ENCODE measurements at places on chromosomes 5 and 9. TPM values are rescaled to one million over a fixed set of nuclear protein-coding genes. Genes with fewer than 3 reads are reported as not detected.
A peak's percentile ranks its signal among the peaks of the same experiment; 100 is the strongest.

DNA sequence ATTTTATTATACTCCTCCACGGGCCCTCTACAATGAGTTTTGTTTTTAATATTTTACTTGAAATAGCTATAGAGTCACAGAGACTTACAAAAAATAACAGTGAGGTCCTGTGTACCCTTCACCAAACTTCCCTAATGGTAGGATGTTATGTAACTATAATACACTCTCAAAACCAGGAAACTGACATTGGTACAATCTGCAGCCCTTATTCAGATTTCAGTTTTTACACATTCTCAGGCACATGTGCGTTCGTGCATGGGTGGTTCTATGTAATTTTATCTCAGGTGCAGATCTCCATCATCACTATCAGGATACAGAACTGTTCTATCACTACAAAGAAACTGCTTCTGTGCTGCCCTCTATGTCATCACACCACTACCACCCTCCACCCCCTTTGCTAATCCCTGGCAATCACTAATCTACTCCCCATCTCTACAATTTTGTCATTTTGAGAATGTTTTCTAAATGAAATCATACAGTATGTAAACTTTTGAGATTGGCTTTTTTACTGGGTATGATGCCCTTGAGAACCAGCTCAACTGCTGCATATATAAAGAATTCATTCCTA, 16.4 kb downstream of the RAB14 start:
- H3K36me3 ChIP-seq, result peaks cover 67% of the 10 kb centered on the region
- no peak for DNase-seq
- H3K4me3 ChIP-seq, result no peak overlapping the region
- H3K27ac ChIP-seq, result no peak overlapping the region
- H3K27me3 ChIP-seq, result no peaks in the 10 kb centered on the region

DNA sequence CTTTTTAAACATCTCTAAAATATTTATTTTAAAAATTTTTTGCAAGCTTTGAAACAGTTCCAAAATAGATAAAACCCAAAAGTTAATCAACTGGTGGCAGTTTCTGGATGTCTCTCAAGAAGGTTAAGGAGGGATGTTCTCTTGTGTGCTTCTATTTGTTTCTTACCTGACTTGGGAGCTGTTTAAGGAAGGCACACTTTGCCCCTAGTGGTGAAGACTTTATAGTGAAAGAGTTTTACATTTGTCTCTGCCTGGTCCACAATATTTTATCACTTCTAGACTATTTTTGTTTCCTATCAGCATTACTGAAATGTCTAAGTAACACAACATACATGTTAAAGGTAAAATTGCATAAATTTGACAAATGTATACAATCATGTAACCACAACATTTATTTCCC, 552.8 kb downstream of the SEMA5A start:
- DNase-seq, result no peak
- H3K36me3 ChIP-seq, result no peaks in the 10 kb centered on the region
- H3K4me1 ChIP-seq, result no peaks in the 10 kb centered on the region
- H3K27ac ChIP-seq, result no peak overlapping the region
- no peak overlapping the region for H3K4me3 ChIP-seq

DNA sequence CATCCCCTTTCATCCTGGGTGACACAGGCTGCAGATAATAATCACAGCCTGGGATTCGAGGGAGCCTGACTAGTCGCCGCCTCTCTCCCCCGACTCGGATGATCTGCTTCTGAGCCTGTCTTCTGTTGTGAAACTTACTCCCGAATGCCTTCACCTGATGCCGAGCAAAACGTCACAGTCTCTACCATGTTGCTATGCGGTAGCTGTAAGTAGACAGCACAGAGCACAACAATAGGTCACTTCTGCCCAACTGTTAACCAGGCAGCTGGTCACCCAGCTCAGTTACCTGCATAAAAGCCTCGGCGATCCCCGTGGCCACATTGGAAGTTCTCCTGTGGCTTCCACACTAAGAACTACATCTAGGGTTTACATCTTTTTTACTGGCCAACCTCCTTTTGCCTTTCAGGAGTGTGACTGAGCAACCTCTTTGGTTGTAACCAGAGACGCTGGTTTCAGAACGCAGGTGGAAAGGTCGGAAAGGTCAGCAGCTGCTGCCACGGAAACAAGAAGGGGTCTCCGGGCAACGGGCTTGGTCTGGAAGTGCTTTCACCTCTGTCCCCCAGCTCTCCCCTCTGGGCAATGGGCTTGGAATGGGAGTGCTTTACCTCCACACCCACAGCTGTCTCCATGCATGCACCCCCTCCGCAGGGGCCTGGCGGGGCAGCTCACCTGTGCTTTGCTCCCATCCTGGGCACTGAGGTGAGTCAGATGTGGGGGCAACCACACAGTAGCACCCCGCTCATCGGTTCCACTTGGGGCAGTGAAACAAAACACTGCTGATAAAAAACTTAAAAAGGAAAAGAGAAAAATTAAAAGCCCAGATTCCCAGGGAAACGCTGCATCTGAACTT, 7.6 kb upstream of the PPP1R26 start:
- peaks cover 20% of the 10 kb centered on the region for H3K27me3 ChIP-seq
- H3K36me3 ChIP-seq, result no peaks in the 10 kb centered on the region
- H3K4me3 ChIP-seq, result no peak overlapping the region

GRCh38 chr5:142615948-142616347, 69.9 kb downstream of the FGF1 start:
- H3K4me1 ChIP-seq, result no peaks in the 10 kb centered on the region
- H3K36me3 ChIP-seq, result no peaks in the 10 kb centered on the region
- H3K27ac ChIP-seq, result no peak overlapping the region
- DNase-seq, result no peak
- H3K4me3 ChIP-seq, result no peak overlapping the region

GRCh38 chr5:57696389-57696769, 213.8 kb upstream of the ACTBL2 start:
- no peaks in the 10 kb centered on the region for H3K27me3 ChIP-seq
- DNase-seq, result peak; percentile 58
- H3K4me3 ChIP-seq, result no peak overlapping the region
- peak overlapping the region; percentile 32 for H3K27ac ChIP-seq
- no peaks in the 10 kb centered on the region for H3K36me3 ChIP-seq

DNA sequence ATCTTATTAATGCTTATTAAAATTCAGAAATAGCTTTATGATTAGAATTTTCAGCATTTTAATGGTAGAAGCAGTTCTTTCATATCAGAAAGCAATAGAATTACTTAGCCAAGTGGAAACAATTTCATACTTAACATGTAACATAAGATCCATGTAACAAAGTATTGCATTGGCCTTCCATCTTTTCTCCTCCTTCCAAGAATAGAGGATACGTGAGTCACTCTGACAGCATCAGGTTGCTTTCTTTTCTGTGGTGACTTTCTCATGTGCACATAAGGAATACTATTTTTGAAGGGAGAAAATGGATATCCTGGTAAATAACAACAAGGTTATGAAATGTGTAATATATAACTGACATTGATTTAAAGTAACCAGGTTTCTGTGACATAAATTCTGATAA, 272.2 kb downstream of the ANXA1 start:
- no peaks in the 10 kb centered on the region for H3K27me3 ChIP-seq
- no peak for DNase-seq
- H3K27ac ChIP-seq, result no peak overlapping the region
- no peak overlapping the region for H3K4me3 ChIP-seq
- H3K4me1 ChIP-seq, result no peaks in the 10 kb centered on the region

The DMRTA1 gene
- 1.4 TPM for total RNA-seq
